GM20000 (cell line): ENCODE measurements at places on chromosomes 2 and 18.
A peak's percentile ranks its signal among the peaks of the same experiment; 100 is the strongest.

- DNase-seq = no peak
Measured at GRCh38 chr2:204226305-204226880, 289.8 kb downstream of the ICOS start.

DNA sequence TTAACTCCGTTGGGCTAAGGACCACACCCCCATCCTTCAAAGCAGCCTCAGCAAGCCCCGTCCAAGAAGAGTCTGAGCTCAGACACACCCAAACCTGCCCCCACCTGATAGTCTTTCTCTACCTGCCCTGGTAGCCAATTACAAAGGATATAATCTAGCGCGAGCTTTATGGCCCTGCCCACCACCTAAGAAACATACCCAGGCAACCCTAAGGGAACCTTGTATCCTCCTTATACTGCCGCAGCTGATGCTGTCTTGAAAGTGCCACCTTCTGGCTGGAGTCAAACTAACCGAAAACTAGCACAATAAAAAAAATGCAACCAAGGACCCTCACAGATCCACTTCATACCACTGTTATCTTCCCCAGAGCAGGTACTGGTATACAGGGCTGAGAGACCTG is 628.3 kb upstream of the REG3G start:
- DNase-seq = no peak

DNA sequence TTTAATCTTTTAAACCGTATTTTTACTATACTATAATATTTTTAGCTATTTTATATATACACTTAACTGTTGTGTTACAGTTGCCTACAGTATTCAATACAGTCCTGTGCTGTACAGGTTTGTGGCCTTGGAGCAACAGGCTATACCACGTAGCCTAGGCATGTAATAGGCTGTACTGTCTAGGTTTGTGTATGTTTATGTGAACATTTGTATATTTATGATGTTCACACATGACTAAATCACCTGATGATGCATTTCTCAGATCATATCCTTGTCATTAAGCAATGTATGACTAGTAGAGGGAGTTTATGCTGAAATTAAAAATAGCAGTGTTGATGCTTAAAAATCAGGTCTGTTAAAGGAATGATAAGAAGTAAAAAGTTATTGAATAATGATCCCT is 92.3 kb upstream of the RANBP2 start:
- no peak for DNase-seq

DNA sequence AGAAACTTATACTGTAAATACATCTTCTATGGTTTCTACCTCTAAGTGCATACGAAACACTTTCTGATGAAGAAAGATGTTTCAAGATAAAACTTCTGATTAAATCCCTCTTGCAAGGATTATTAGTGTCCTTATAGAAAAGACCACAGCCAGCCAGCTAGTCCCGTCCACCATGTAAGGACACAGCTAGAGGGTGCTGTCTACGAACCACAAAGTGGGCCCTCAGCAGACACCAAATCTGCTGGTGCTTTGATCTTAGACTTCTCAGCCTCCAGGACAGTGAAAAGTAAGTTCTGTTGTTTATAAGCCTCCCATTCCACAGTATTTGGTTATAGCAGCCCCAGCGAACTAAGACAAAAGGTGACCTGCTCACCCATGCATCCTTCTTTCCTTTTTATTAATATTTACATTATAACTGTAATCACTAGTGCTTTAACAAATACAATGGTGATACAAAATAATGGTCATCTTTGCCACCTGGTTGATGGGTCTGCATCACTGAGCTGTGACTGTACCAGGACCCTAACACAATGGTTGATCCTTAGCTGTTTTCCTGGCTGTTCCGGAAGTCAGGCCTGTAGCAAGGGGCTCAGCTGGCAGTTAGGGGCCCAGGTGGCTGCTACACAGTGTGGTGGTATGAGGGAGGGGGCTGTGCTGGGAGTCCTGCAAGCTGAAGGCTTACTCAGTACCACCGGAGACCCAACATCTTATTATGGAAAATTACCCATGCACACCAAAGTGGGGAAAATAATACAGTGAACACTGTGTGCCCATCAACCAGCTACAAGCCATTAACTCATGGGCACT is 108.5 kb upstream of the SMAD7 start:
- DNase-seq = no peak

DNA sequence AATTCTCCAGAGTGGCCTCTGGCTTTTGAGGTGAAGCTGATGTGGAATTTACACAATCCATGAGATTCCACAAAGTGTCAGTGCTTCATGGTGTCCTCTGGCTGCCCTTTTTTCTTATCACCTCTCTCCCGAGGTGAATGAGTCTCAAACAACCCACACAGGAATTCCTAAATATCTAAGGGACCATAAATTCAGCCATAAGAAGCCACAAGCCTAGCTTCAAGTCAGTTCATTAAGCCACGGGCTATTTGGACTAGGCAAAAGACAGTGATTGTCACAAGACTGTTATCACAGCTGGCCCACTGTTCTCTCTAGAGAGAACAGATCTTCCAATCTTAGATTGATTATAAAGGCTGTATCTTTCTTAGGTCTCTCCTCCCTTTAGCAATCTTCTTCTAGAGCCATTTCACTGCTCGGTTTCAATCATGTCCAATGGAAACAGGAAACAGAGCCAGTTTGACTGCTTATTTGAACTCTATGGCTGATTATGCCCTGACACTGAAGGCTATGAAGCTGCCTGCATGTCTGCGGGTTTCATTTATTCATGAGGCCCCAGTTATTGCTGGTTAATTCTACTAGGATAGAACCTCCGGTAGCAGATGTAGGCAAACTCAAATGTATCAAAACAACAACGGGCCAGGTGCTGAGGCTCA is 4.1 kb downstream of the NEMP2 start:
- no peak for DNase-seq

DNA sequence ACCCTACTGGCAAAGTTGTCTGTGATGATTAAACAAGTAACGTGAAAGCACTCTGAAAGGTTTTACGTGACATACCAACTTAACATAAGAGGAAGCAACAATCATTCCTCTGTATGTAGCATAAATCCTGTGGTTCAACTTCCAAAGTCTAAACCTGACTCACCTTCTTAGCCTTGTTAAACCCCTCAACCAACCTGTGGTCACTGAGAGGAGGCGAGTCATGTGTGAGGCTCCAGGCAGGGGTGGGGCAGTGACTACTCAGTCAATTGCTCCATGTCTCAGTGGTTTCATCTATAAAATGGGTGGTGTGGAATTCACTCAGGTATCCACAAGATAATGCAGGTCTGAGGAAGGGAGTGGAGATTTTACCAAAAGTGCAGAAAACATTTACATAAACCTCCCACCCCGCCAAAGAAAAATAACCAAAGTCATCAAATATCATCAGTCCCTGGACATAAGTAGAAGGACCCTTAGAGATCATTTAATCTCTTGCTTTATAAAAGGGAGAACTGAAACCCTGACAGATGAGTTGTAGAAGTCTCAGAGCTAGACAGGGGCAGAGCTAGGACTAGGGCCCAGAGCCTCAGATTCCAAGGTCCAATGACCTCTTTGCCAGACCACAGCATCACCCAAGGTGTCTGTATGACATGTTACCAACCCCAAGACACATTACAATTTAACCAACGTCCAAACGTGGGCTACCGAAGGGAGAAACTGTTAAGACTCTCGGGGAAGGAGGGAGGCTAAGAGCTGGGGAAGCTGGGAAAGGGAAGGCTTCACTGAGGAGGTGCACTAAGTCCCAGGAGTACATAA is 3.7 kb upstream of the PCBP1 start:
- DNase-seq = peak; percentile 71

GRCh38 chr2:173232956-173233744 is 121.5 kb upstream of the CDCA7 start:
- no peak for DNase-seq

GRCh38 chr2:127597046-127597983 is 48.6 kb upstream of the GPR17 start:
- DNase-seq = no peak

DNA sequence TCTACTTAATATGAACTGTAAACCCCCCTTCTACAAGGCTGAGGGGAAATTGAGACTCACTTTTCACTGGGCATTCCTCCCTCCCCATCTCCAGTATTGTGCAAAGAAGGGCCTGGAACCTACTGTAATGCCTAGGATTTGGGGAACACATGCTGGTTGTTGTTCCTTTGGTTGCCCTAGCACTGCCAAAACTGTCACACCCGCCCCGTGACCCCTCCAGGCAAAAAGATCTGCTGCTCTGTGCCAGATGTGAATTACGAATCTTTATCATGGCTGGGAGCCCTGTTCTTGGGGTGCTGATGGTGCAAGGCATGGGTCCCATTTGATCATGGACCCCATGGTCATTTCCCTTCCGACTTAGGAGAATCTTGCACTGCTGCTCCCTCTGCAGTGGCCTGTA is 95.4 kb downstream of the CABLES1 start:
- no peak for DNase-seq

- no peak for DNase-seq
Measured at GRCh38 chr2:24855022-24855622, 61.9 kb downstream of the CENPO start.

DNA sequence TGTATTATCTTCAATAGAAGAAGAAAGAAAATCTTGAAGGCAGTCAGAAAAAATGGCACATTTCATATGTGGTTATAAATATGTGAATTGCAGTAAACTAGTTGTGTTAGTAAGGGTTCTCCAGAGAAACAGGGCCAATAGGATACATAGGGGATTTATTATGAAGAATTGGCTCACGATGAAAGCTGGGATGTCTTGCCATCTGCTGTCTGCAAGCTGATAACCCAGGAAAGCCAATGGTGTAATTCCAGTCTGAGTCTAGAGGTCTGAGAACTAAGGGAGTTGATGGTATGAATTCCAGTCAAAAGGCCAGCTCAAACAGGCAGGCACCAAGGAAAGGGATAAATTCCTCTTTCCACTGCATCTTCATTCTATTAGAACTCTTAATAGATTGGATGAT is 362.4 kb downstream of the KCNJ3 start:
- DNase-seq = no peak

- no peak for DNase-seq
Measured at GRCh38 chr2:64268330-64269048, 124.3 kb upstream of the PELI1 start.

- no peak for DNase-seq
Measured at GRCh38 chr18:70329071-70329470, 40.2 kb downstream of the SOCS6 start.
